ENCODE measurements at places on chromosomes 16 and 17.

DNA sequence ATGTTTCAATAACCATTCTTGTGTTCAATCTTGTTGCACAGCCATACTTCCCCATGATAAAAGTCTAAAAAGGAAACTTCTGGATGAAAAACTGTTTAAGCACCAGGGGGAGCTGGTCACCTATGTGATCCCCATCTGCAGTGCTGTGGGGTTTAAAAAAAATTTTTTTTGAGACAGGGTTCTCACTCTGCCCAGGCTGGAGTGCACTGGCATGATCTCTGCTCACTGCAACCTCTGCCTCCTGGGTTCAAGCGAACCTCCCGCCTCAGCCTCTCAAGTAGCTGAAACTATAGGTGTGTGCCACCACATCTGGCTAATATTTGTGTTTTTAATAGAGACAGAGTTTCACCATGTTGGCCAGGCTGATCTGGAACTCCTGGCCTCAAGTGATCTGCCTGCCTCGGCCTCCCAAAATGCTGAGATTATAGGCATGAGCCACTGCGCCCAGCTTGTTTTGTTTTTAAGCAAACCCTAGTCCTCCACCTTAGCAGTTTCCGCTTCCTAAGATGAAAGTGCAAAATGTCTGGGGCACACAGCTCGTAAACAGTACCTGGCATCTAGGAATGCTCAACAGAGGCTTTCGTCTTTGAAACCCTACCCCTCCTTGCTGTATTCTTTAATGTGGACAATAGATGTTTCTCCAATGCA lies 25.4 kb downstream of the DNAJA2 start:
- DNase-seq: no peak

DNA sequence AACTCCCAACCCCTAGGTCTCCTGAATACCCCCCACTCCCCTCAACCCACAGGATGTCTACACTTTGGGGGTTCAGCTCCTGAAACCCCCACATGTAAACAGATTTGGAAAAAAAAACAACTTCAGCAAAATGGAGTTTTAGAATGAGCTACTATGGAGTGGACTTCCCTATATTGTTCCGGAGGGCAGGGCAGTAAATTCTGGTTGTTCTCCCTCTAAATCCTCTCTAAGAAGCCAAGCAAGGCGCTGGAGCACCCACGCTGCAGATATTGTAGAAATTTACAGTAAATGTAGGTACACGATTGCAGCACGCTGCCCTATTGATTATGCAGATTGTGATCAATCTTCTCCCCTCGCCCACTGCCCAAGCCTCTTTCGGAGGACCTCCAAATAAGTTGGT lies 8.5 kb upstream of the ZFHX3 start:
- no peak for DNase-seq

- DNase-seq: no peak
Observed at GRCh38 chr17:32880671-32881453, 3.9 kb upstream of the MYO1D start.

GRCh38 chr16:66728117-66728787 lies 23.2 kb downstream of the DYNC1LI2 start:
- DNase-seq: no peak

- no peak for DNase-seq
Observed at GRCh38 chr16:8120001-8120400, 470.3 kb downstream of the TMEM114 start.

GRCh38 chr16:85659805-85660511 lies 28.8 kb downstream of the GINS2 start:
- peak; percentile 86 for DNase-seq

DNA sequence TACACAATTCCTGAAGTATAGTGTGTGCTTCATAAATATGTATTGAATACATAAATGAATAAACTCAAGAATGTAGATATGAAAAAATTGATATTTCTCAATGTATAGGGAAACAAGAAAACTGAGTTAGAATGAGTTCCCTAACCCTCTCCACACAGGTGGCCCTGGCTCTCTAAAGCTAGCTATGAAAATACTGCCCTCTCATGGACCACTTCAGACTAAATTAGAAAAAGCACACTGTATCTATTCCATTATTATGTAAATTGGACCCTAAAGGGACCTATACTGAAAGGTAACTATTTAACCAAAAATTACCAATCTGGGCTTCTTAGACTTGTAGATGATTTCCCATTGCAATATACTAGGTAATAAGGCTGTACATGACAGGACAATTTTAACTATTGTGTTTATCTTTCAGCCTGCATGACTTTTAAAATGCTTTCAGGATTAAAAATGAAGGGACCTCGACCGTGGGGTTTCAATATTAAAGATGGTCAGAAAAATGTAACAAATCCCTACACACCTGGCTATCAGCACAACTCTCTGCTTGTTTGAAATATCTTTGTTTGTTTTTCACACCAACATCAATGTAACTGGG lies 672.5 kb upstream of the KIF2B start:
- DNase-seq: no peak

DNA sequence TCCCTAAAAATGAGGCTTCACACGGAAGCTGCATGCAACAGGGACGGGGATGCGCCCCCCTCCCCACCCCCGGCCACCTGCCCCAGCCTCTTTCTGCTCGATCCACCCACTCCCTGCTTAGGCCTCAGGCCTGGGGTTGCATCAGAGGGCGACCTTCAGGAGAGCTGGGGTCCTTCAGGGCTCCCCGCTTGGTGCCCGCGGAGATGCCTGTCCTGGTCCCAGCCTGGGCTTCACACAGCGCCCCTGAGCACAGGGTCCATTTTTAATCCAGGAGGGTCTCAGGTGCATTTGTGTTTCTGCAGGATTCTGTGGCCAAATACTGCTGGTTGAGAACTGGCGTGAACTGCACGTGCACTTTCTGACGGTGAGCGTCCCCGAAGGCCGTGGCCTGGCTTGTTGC lies 7.4 kb upstream of the APRT start:
- DNase-seq: no peak

DNA sequence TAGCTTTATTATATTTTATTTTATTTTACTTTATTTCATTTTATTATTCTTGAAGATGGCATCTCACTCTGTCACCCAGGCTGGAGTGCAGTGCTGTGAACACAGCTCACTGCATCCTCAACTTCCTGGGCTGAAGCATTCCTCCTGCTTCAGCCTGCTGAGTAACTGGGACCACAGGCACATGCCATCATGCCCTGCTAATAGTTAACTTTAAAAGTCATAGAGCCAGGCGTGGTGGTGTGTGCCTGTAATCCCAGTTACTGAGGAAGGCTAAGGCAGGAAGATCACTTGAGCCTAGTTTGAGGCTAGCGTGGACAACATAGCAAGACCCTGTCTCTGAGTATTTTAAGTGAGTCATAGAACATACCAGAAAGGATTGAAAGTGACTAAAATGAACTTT lies 38.7 kb downstream of the ESRP2 start:
- DNase-seq: no peak

DNA sequence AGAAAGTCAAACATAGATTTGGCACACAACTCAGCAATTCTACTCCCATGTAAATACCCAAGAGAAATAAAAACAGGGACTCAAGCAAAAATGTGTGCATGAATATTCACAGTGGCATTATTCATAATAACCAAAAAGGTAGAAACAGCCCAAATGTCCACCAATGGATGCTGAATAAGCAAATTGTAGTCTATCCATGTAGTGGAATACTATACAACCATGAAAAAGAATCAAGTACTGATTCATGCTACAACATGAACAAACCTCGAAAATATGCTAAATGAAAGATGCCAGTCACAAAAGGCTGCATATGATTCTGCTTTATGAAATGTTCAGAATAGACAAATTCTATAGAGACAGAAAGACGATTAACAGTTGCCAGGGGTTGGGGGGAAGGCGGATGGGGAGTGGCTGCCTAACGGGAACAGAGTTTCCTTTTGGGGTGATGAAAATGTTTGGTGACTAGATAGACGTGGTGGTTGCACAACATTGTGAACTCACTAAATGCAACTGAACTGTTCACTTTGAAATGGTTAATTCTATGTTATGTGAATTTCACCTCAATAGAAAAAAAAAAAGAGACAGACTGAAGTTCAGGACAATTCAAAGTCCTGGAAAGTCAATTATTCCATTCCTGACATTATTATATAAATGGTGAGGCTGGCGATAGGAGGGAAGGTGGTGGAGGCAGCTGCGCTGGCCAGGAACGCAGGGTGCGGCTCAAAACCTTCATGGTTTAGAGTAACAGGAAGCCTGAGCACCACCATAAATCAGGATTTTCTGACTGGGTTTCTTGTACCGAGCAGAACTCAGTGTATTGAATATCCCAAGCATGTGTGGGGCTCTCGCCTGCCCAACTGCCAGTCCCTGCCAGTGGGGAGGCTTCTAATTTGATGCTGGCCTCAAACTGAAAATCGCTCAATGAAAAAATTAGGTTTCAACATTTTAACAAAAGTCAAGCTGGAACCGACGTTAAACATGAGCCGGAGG lies 300.9 kb downstream of the C16orf95 start:
- no peak for DNase-seq

GRCh38 chr16:66293932-66294331 lies 72.6 kb upstream of the CDH5 start:
- DNase-seq: no peak

GRCh38 chr17:57853695-57854094 lies 3.9 kb upstream of the MRPS23 start:
- no peak for DNase-seq

- DNase-seq: no peak
Observed at GRCh38 chr16:76035689-76036088, 241.5 kb upstream of the CNTNAP4 start.
